ENCODE measurements at places on chromosomes 6 and 20.

- DNase-seq = no peak
Measured at GRCh38 chr6:134079406-134079921, 27.0 kb upstream of the SLC2A12 start.

GRCh38 chr6:148521158-148521557 is 178.5 kb downstream of the SASH1 start:
- DNase-seq = no peak

GRCh38 chr20:63748934-63749270 is 9.3 kb downstream of the SLC2A4RG start:
- DNase-seq = no peak

GRCh38 chr6:159079367-159079766 is 34.6 kb upstream of the TAGAP start:
- DNase-seq = no peak

GRCh38 chr20:13424174-13424833 is 203.2 kb downstream of the ISM1 start:
- DNase-seq = no peak

DNA sequence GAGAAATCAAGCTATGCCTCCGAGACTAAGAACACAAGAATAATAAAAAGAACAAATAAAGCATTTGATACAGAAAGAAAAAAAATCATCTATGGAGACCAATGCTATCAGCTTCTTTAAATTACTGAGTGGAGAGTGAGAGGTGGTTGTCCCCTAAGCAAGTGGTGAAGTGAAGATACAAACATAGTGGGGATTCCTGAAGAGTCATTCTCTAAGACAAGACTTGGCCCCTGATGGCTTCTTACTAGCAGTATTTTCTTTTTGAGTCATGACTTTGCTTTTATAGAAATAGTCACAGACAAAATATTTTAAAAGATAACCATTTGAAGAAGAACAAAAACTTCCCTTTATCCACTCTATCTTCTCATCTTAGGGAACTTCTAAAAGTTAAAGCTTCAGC is 261.4 kb upstream of the PRDM1 start:
- DNase-seq = no peak

DNA sequence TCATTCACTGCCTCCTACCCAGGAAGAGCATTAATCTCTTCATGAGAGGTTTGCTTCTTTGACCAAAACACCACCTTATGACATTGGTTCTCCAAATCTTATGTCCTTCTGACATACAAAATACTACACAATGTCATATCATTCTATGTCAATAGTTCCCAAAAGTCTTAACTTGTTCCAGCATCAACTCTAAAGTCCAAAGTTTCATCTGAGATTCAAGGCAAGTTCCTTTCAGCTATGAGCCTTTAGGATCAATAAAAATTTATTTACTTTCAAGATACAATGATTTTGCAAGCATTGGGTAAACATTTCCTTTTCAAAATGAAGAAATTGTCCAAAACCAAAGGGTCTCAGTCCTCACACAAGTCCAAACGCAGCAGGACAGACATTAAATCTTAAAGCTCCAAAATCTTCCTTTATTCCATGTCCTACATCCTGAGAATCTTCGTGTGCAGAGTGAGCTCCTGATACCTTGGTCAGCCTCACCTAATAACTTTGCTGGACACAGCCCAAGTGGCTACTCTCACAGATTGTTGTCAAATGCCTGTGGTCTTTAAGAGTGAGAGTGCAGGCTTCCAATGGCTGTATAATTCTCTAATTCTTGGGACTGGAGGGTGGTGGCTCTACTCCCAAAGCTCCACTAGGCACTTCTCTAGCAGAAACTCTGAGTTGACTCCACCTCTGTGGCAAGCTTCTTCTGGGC is 1668.2 kb downstream of the HACE1 start:
- no peak for DNase-seq

- no peak for DNase-seq
Measured at GRCh38 chr6:64502801-64503200, 867.2 kb downstream of the PHF3 start.

GRCh38 chr6:160301339-160301738 is 42.7 kb upstream of the SLC22A2 start:
- no peak for DNase-seq

GRCh38 chr6:52364480-52365166 is 2.7 kb downstream of the PAQR8 start:
- DNase-seq = no peak

DNA sequence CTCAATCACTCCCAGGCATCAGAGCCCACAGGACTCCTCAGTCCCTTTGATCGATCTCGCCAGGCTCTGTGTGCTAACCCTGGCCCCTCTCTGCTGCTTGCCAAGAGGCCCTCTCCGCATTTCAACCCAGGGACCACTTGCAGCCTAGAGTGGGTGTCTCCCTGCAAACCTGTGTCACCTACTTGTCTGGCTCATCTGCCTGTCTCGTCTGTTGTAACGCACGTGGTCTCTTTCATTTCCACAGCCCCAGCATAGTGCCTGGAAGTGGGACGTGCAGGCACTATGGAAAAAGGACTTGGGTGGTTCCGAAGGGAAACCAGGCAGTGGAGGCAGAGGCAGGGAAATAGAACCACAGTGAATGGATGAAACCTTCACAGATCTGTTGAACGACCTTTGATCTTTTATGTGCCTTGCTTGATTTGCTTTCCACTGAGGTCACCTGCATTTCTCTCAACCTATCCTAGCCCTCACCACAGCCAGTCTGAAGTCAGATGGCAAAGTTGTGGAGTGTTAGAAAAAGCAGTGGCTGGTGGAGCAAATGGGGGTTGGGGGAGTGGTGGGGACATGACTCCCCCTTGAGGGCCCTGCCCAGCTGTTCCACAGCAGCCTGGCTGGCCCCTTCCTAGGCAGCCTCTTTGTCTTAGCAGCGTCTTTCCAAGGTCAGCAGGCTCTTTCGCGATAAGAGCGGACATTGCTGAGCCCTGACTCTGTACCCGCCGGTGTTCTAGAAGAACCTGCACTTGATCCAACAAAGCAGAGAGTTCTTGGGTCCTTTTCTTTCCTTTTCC is 55.8 kb upstream of the TAGAP start:
- no peak for DNase-seq

DNA sequence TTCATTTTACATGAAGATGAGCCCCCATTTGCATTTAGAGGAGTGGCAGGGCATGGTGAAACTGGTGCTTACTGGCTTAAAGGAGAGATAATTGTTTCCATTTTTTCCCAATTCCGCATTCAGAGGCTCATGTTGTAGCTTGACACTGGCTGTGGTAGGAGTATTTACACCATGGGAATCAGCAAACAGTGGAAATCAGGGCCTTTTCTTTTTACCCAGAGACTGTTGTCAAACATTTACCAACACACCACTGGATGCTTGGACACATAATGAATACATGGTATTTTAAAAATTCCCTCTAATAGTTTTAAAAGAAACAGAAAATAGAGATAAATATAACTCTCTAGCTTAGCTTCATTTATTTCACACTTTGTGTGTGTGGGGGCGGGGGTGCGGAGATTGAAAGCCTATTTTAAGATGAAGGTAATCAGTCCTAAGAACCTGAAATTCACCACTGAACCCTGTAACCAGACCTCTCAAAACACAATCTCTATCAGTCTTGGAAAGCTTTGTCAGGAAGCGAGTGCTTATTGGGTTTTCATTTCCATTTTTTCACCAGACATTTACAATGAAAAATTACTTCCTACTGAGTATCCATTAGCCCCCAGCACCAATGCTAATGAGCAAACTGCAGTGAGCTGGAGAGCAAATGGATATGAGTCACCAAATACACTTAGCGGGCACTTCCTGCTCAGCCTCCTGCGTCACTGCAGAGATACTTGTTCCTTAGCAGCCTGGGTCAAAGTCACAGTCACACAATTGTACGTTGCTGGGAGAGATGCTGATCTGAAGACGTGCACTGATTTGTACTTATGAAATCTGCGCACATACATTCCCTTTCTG is 532.0 kb downstream of the BCKDHB start:
- DNase-seq = no peak

Measured in stimulated activated CD4-positive, alpha-beta T cell treated with anti-CD3 and anti-CD28 coated beads, TNF-alpha, amount 100 ng/mL, for 48 hours (primary cell).